MG63 (cell line): ENCODE measurements at places on chromosomes 11 and 22.

DNA sequence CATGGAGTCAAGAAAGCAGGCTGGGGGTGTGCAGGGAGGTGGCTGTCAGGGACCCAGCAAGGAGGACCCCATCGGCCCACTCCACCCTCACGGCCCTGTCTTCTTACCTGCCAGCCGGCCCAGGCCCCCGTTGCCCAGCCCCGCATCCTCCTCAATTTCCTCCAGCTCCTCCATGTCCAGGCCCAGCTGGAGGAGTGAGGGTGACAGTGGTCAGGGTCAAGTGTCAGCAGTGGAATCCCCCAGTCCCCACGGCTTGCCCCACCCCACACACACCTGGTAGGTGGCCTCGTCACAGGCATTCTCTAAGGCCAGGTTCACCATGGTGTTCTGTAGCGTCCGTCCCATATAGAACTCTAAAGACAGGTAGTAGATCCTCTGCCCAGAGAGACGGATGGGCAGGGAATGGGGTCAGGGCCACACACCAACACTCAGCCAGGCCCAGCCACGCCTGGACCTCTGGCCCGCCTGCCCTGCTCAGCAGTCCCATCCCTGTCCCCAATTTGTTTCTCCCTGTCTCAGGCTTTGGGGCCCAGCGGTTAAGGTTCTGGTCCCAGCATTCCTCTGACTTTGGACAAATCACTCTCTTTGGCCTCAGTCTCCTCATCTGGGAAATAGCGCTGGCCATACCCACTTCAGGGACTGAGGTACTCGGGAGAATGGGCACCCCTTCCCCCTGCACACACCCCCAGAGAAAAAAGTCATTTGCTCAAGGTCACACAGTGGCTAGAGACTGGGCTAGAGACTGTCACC lies 1.3 kb downstream of the PYGM start:
- DNase-seq, result no peak

GRCh38 chr11:92659793-92660192 lies 309.7 kb upstream of the MTNR1B start:
- DNase-seq, result no peak

DNA sequence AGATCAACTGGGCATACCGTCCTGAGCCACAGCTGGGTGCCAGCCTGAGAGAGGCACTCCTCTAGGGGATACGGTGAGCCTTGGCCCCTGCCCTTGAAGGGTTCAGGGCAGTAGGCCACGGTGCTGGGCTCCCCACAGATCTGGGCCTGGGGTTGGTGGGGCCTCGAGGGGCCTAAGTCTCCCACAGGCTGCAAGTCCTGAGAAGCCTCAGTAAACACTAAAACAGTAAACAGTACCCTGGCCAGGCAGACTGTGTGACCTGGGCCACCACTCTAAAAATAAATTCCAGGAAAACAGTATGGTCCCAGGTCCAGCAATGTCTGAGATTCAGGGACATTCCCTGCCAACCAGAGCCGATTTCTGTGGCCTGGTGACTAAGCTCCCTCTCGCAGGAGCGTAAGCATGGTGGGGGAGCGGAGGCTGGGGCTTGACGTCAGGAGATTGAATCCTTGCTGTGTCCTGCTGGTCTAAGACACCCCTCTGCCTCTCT lies 2.3 kb upstream of the RHOD start:
- DNase-seq, result peak; percentile 23

- no peak for DNase-seq
These were observed 96.2 kb upstream of the SERPIND1 start for GRCh38 chr22:20677684-20678242.

DNA sequence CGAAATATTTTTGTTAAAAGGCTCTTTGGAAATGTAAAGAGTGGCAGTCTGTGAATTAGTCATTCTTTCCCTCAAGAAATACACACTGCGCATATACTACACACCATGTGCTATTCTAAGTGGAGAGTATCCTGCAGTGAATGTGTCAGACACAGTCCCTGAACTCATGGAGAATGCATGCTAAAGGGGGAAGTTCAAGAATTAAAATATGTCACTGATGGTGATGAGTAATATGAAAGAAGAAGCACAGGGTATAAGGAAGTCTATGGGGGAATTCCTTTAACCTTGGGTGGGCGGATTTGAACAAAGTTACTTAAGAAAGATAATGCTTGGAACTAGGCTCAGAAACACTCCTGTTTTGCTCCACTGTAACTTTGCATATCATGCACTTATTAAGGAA lies 153.0 kb downstream of the LRRC4C start:
- no peak for DNase-seq

DNA sequence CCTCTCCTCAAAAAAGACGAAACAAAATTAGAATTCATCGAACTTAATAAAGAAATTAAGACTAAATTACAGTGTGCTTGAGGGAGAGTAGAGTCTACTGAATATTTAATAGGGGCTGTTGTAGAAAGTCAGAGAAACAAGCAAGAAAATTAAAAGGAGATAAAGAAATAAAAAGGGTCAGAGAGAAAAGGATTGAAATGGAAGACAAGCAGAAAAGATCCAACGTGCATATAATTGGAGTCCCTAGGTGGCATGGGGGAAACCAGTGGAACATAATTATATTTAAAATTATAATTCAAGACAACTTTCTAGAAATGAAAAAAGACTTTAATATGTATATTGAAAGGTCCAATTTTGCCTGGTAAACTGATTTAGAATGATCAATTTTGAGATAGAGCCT lies 74.3 kb downstream of the ACER3 start:
- no peak for DNase-seq

DNA sequence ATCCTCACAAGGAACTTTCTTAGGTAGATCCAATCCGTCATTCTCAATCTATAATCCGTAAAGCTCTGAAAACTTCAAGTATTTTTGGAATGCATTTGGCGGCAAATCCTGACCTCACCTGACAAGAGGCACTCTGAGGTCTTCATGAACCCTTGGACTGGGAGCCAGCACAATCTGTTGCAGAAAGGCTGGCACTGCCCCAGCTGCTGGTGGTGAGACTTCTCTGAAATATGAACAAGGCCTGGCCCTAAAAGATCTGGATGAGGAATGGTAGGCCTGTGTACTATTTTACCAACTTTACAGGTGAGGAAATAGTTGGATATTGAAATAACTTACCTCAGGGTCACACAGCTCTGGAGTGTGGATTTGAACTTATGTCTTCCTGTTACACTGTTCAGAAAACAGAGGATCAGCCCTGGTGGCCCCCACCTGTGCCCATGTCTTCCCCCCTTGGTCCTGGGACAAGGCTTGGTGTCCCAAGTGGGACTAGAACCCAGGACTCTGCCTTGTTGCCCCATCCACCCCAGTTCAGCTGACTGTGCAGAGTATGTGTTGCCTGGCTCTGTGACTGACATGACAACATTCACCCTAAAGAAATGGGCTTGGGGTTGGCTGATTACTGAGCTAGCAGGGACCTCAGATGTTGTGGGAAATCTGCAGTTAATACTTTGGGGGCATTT lies 471.4 kb downstream of the MN1 start:
- DNase-seq, result no peak

GRCh38 chr11:66919923-66920322 lies 38.3 kb downstream of the PC start:
- DNase-seq, result no peak

GRCh38 chr11:77001613-77002012 lies 32.6 kb upstream of the B3GNT6 start:
- no peak for DNase-seq

DNA sequence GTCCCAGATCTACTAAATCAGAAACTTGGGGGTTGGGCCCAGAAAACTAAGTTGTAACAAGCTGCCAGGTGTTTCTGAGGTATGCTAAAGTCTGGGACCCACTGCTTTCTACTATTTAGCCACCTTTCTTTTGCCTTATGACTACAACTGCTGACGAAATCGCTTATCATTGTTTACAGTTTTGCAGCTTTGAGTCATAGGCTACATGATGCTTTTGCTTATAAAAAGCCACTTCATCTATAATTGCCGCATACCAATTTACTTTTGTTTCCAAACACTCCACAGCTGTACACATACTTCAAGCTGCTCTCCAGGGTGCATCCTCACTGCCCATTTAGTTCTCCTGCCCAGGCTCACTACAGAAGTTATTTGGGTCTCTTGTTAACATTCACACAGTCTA lies 144.7 kb downstream of the ENTHD1 start:
- DNase-seq, result peak; percentile 67

- DNase-seq, result no peak
These were observed 21.2 kb downstream of the KMT5B start for GRCh38 chr11:68191661-68192579.

DNA sequence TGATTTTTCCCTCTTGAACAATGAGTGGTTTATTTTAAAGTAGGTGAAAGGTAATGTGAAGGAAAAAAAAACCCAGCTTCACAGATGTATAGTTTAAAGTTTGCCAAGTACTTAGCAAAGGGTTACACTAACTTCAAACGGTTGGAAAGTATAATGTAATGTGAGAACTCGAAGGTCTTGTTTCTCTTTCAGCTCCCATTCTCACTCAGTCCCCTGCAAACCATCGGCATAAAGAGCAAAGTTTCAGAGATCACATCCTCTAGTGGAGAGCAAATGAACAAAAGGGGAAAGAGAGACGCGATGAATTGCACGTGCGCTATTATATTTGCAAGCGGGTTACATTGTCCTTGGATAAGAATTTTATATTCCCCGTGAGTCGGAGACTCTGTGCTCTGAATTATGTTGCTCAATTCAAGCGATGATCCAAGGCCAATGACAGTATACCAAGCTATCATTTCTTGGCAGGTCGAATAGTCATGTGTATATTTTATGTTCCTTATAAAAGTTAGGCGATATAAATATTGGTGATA lies 37.6 kb upstream of the BIRC3 start:
- peak; percentile 56 for DNase-seq

DNA sequence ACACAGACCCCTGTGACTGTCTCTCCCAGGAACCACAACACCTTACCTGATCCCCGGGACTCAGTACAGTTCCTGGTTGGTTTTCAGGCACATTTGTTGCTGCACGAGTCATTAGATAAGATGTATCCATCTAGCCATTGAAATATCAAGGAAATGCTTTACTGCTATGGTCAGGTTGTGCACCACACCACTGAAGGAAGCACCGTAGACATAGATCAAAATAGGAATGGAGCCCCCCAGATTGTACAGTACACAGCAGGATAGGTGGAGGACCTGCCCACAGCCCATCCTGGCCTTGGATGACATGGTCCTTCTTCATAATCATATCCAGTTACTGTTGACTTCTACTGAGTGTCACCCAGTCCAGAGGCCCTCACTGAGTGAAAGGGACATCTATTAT lies 85.9 kb upstream of the LDLRAD3 start:
- no peak for DNase-seq

- DNase-seq, result no peak
These were observed at the start of gene SSTR3 for GRCh38 chr22:37212174-37212906. Gene SSTR3 (minus strand): TSS chr22:37212477. CDS start chr22:37207803, 4,674 bp downstream.

- no peak for DNase-seq
These were observed 625.5 kb downstream of the JRKL start for GRCh38 chr11:97015327-97015726.

DNA sequence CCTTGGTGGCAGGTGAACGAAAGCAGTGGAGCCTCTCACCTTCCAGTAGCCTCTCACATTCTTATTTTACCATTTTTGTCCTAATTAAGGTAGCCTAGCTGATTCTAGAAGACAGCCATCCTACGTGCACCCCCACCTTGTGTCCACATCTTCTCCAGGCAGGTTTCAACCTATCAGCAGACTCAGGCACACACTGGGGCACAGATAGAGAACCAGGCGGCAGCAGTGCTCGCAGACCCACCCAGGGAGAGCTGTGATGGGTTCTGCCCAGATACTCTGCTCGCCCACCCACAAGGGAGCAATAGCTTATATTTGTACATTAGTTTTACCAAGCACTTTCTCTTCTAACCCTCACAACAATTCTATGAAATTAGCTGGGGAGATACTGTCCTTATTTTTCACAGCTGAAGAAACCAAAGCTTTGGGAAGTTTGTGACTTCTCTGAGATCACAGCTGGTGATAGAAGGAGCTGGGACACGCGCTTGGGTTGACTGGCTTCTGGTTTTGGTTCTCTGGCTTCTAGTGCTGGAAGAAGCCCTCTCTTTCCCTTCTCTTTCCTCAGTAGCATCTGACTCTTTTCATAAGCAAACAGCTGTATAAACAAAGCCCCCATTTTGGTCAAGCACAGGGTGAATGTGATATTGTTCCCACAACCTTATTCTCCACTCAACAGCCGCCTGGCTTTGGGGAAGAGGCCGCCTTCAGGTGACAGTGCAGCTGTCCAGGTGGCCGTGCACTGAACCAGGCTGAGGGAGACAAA lies 36.9 kb downstream of the PPP2R1B start:
- DNase-seq, result no peak

- no peak for DNase-seq
These were observed 5.2 kb downstream of the SLC15A3 start for GRCh38 chr11:60946601-60947264.
